ENCODE measurements at places on chromosomes 2 and 18.

DNA sequence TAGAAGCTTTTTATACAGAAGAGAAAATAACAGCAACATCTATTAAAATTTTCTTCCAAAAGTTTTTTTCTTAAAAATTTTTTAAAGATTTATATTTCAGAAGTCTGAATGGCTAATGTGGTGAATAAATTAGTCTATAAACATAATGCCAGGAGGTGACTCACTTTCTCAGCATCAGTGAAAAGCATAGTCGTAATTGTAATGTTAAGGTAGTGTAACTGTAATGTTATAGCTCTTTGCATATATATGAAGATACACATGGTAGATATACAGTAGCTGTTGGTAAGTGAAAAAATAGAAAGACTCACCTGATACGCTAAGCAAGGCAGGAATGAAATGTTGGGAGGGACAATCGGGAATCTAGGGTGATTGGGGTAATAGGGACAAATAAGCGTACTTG, 5.5 kb downstream of the TIMM21 start:
- no peak for DNase-seq

DNA sequence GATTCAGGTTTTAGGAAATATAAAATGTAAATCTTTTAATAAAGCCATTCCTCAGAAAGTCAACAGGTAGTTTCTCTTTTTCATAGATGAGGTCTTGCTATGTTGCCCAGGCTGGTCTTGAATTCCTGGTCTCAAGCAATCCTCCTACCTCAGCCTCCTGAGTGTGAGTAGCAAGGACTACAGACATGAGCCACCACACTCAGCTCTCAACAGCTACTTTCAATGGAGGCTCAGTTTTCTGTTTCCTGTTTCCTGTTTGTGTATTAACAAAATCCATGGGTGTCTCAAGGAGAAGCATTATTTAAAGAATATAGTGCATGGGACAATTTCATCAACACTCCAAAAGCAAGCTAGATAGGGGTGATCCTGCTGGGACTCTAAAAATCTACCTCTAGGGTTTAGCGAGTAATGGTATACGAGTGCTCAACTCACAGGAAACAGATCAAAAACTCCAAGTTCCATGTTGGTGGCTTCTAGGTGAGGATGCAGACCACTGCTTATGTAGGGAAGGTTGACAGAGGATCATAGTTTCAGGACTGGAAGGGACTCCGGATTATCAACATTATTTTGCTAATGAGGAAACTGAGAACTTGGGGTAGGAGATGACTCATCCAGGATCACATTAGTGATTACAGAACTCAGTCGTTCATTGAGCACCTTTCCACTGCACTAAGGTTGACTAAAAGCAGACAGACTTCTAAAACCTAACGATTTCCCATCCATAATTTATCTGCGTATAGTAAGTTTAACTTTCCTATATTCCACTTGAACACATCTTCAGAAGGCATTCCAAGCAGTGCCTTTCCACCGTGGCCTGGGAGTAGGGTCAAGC, 61.7 kb upstream of the WIPF1 start:
- no peak for DNase-seq

DNA sequence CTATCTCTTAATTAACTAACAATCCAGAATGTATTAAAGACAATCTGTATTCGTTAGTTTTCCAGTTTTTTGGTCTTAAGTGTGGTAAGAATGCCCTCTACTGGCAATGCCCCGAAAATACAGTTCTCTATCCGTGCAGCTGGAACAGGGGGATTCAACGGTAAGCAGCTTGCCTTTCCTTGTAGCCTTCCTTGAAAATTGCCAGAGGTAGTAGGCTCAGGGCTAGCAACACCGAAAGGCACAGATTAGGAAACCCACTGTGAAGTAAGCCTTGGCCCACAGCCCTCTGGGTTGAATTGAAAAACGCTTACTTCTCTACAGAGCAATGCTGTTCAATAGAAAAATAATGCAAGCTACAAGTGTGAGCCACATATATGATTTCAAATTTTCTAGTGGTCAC, 17.1 kb upstream of the VPS4B start:
- no peak for DNase-seq

- DNase-seq = no peak
Measured at GRCh38 chr2:2389215-2389614, 58.1 kb upstream of the MYT1L start.

All from activated CD8-positive, alpha-beta memory T cell treated with anti-CD3 and anti-CD28 coated beads for 48 hours (primary cell).